ENCODE measurements at places on chromosomes 2 and 18.

DNA sequence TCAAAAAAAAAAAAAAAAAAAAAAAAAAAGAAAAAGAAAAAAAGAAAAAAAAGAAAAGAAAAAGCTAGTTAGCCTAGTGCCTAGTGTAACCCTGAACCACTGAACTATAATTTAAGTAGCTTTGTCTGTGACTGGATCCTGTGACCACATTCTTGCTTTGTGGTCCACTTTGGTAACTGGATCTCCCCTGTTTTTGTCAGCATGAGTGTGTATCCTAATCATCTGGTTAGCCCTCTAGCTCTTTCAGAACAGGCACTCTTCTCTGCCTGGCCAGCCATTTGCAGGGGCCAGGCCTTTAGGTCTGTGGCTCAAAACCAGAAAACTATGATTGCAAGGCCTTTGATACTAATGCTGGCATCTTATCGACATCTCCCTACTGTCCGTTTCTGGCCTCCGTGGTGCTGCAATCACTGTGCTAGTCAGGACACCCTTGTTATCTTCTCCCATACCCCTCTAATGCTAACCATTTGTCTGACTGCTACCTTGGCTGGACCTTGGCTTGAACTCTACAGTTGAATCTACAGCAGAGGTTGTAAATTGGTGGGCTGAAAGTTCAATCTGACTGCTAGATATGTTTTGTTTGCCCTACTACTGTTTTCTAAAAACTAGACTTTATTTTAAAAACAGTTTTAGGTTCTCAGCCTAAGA is 40.5 kb downstream of the RBKS start:
- DNase-seq = no peak

DNA sequence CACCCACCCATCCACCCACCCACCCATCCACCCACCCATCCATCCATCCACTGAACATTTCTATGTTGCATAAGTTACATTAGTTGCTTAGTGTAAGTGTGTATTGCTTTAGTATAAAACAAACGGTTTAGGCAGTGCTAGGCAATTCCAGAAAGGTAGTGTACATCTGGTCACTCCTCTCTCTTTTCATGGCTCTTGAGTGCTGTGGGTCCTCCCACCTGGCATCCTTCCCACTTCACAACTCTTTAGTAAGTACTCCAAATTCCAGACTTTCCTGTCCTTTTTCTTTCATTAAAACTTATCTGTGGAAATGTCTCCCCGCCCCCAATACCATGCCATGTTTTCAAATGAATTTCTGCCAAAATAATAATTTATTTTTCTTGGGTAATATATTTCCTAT is 122.5 kb downstream of the PLEKHM3 start:
- no peak for DNase-seq

- no peak for DNase-seq
These were observed 22.6 kb upstream of the FAP start for GRCh38 chr2:162265666-162266459.

- no peak for DNase-seq
These were observed 146.4 kb downstream of the MYT1L start for GRCh38 chr2:2184549-2185249.

All from stimulated activated CD4-positive, alpha-beta T cell treated with anti-CD3 and anti-CD28 coated beads, Interleukin-1b, Interleukin-23, amount 100 ng/mL, for 24 hours (primary cell).